ENCODE measurements at places on chromosomes 2 and 18.

GRCh38 chr18:10213526-10213925, 240.9 kb upstream of the APCDD1 start:
- DNase-seq = peak; percentile 22

DNA sequence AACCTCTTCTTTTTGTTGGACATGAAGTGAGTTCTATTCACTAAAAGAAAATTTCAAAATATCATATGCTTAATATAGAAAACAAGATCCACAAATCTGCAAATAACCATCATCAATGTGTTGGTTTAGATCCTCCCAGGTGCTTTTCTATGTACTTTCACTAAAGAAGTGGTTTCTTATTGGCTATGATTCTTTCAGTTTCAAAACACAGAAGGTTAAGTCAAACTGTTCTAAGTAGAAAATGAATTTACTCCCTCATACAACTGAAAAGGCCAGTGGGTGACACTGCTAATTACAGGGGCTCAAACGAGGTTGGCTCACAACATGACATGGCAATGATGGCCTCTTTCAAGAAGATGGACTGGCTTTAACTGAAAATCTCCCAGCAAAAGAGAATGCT, 111.7 kb downstream of the GALR1 start:
- no peak for DNase-seq

DNA sequence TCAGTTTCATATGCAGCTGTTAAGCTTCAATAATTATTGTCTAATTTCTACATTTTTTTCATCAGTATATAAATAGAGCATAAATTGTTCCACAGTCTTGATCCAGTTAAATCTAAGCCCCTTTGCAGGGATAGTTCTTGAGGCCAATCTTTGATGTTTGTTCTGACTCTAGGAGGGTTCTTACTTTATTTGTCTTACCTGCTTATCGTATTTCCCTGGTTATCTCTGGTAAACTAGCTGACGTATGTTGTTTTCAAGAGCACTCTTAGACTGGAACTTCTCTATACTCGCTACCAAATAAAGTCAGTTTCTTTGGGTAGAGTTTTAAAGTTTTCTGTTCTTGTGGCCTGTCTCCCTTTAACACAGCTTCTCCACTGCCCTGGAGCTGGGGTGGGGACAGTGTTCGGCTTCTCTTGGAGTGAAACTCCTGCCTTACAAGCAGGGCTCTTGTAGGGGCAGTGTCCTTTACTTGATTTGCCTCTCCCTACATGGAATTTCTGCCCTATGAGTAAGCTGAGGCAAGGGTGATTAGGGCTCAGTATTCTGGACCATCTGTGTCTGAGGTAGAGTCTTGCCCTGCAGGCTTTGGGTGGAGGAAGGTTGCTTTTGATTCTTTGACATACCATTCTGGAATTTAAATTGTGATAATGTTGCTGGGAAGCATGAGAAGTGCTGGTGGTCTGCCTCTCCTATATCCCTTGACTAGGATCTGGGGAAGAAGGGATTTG, 90.3 kb downstream of the PTPN4 start:
- DNase-seq = no peak

GRCh38 chr2:36184848-36185247, 170.7 kb upstream of the CRIM1 start:
- no peak for DNase-seq

- no peak for DNase-seq
Measured at GRCh38 chr2:143237146-143237777, 108.0 kb downstream of the ARHGAP15 start.

- no peak for DNase-seq
Measured at GRCh38 chr2:142321706-142322280, 191.0 kb upstream of the LRP1B start.

DNA sequence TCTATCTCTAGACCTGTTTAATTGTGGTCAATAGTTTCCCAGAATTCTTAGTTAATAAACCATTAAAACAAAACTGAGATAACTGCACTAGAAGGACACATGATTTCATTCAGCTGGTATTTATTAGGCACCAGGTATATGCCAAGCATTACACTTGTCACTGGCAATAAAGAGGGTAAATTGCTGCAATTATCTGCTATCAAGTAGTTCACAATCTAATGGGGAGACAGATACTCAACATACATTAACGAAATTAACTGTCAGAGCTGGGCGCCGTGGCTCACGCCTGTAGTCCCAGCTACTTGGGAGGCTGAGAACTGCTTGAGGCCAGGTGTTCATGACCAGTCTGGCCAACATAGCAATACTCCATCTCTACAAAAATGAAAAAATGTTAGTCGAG, 71.7 kb upstream of the WIPF1 start:
- peak; percentile 15 for DNase-seq

- no peak for DNase-seq
Measured at GRCh38 chr2:34875091-34875745, 1276.1 kb upstream of the FAM98A start.
